ENCODE measurements at places on chromosomes 2 and 18. TPM values are rescaled to one million over a fixed set of nuclear protein-coding genes. Genes with fewer than 3 reads are reported as not detected.

GRCh38 chr2:3913166-3913565 is 209.8 kb downstream of the DCDC2C start:
- DNase-seq, result no peak
- no peaks in the 10 kb centered on the region for H3K36me3 ChIP-seq
- no peak overlapping the region for H3K27ac ChIP-seq
- H3K4me1 ChIP-seq, result no peaks in the 10 kb centered on the region

DNA sequence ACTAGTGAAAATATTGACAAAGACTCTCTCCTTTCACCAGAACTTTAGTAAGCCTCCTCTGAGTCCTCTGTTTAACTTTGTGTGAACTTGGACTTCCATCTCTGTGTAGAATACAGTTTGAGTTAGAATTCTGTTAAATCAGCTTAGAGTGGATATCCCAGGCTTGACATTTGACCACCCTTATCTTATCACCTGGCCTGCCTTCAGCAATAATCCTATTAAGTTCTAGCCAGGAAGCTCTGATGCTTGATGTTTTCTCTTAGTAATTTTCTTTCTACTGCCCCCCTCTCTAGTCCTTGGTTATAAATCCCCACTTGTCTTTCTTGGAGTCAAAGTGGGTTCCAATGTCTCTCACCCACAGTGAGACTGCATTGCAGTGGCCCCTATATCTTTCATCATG is 702.7 kb upstream of the GCFC2 start:
- DNase-seq, result no peak
- H3K27ac ChIP-seq, result no peak overlapping the region
- H3K27me3 ChIP-seq, result no peaks in the 10 kb centered on the region
- no peak overlapping the region for H3K4me3 ChIP-seq
- H3K36me3 ChIP-seq, result no peaks in the 10 kb centered on the region

GRCh38 chr2:212911011-212911410 is 240.4 kb downstream of the IKZF2 start:
- H3K27me3 ChIP-seq, result no peaks in the 10 kb centered on the region
- H3K36me3 ChIP-seq, result no peaks in the 10 kb centered on the region
- H3K27ac ChIP-seq, result no peak overlapping the region
- H3K4me1 ChIP-seq, result peaks cover 10% of the 10 kb centered on the region
- H3K4me3 ChIP-seq, result no peak overlapping the region
- DNase-seq, result no peak

TNS1 gene
- total RNA-seq, result 135 TPM

DNA sequence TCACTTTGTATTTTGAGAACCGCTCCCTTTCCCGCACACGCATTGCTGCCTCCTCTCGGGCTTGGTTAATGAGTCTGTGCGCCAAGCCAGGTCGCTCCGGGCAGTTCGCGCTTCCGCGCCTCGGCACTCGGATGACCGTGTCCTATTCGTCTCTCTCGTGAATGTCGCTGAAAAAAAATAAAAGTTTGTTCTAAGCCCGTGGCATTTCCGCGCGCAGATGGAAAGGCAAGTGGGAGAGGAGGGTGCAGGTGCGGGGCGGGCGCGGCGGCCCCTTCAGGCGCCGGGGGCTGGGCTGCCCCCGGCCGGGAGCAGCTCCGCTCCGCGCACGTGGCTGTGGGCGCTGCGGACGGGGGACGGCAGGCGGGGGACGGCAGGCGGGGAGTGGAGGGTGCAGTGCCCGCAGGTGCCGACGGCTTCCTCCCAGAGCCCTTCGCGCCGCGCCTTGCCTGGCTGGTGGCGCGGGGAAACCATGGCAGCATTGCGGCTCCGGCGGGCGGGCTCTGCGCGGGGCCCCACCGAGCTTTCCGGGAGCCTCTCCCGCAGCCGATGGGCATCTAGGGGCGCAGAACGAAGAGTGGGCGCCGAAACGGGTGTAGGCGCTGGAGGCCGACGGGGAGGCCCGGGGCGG is 159.6 kb upstream of the SIX2 start:
- H3K4me1 ChIP-seq, result peaks cover 21% of the 10 kb centered on the region
- no peaks in the 10 kb centered on the region for H3K36me3 ChIP-seq
- H3K27ac ChIP-seq, result no peak overlapping the region

DNA sequence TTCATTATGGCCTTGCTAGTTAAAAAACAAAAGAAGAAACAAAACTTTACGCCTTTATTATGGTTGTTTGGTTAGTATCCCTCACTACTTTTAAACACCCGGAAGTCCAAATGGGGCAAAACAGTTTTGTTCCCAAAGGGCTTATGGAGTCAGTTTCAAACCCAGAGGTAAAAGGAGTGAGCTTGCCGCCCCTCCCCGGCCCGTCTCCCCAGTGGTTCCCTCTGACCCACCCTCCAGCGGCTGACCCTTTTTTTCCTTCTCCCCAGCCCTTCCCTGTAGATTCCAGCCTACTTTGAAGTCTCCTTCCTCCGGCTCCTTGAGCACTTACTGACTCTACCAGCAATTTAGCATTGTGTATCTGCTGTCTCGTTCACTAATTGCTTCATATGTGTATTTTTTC is 209.2 kb downstream of the ICOS start:
- H3K4me1 ChIP-seq, result peaks cover 6% of the 10 kb centered on the region
- no peak for DNase-seq
- peak overlapping the region; percentile 37 for H3K4me3 ChIP-seq
- no peaks in the 10 kb centered on the region for H3K36me3 ChIP-seq

TTN gene
- 2.1 TPM for total RNA-seq

TDRD15 gene
- not detected for total RNA-seq

OSBPL6 gene
- 28.3 TPM for total RNA-seq

DNA sequence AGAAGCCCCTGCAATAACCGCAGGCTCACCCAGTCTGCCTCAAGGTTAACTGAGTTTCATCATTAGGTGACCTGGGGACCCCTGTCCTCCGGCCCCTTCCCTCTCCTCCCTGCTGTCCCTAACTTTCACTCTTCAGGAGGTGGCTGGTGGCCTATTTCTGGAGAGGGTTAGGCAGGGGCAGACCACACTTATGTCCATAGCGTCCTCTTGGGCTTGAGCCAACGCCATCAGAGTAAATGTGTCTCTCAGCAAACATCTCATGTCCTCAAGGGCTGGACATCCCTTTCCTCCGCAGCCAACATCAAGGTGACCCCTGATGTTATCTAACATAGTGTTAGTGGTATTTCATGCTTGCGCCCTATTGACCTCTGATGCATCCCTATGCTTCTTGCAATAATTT is 114.8 kb downstream of the BCL11A start:
- H3K27me3 ChIP-seq, result no peaks in the 10 kb centered on the region
- DNase-seq, result no peak
- H3K27ac ChIP-seq, result no peak overlapping the region
- peaks cover 13% of the 10 kb centered on the region for H3K4me1 ChIP-seq
- H3K4me3 ChIP-seq, result no peak overlapping the region

DNA sequence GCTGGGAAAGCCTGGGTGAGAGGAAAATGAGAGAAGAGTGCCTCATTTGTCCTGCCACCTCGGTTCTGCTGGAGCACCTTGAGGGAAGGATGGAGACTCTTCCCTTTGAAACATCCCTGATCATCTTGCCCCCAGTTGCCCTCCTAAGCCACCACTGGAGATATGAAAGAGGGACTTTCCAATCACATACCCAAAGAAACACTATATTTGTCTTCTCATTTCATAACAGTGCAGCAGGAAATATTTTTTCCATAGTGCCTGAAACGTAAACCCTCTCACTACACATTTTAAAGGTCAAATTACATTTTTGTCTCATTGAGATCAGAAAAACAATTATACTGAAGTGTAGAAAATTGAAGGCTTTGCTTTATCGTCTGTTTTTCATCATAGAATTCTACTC is 63.3 kb downstream of the KCTD18 start:
- no peak overlapping the region for H3K4me3 ChIP-seq
- no peak overlapping the region for H3K27ac ChIP-seq
- H3K4me1 ChIP-seq, result no peaks in the 10 kb centered on the region
- no peaks in the 10 kb centered on the region for H3K27me3 ChIP-seq

IMMT gene
- total RNA-seq, result 49.4 TPM

CCDC68 gene
- total RNA-seq, result 2.0 TPM

PAX3 gene
- 13.8 TPM for total RNA-seq

DNA sequence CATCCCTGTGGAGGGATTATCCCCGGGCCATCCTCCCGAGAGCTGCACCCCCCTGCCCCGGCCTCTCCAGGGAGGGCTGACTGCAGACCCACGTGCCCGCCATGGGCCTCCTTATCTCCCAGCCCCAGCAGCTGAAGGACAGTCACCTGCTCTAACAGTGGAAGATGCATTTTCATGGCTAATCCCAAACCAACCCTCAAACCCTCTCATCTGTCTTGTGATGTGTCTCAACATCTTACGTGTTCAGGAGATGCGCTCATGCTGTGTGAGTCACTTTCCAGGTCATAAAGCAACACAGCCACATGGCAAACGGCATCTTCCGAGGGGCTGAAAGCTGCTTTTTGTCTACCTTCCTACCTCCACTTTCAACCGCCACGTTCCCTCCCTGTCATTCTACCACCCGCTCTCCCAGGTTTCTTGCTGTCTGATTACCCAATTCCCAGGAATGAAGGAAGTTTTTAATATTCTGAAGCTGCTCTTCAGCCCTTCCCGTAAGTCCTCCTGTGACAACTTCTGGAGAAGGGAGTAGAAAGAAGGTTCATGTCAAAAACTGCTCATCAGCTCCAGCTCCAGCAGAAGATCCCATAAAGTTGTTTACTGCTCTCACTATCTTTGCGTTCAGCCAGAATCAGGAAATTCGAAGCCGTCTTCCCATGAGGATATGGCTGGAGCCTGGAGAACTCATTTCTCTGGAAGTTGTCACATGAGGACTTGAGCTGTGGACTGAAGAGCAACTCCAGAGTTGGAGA is 54.5 kb downstream of the MBP start:
- DNase-seq, result no peak
- no peak overlapping the region for H3K27ac ChIP-seq
- no peak overlapping the region for H3K4me3 ChIP-seq
- H3K27me3 ChIP-seq, result no peaks in the 10 kb centered on the region

- no peaks in the 10 kb centered on the region for H3K4me1 ChIP-seq
- no peak overlapping the region for H3K4me3 ChIP-seq
- no peak for DNase-seq
- H3K27ac ChIP-seq, result no peak overlapping the region
- no peaks in the 10 kb centered on the region for H3K36me3 ChIP-seq
These were observed 27.5 kb downstream of the TMEM178A start for GRCh38 chr2:39693245-39693644.

TAF1B gene
- 15.4 TPM for total RNA-seq

FAM124B gene
- 0.30 TPM for total RNA-seq

RAPGEF4 gene
- total RNA-seq, result 49.5 TPM

UGT1A4 gene
- 1.8 TPM for total RNA-seq

DNA sequence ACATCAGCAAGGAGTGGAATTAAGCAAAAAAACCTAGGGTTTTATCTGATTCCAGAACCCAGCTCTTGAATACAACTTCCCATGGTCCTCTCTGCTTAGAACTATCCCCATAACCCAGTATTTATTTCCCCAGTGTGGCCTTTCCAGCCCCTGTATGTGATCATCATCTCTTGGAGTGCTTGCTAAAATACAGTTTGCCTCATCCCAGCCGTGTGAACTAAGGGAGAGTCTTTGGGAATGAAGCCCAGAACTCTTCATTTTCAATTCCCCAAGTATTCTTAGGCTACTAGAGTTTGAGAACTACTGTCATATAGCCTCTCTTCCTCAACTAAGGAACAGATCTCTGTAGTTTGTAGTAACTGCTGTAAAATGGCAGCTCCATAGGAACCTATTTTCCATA is 173.1 kb downstream of the LCLAT1 start:
- no peaks in the 10 kb centered on the region for H3K27me3 ChIP-seq
- H3K27ac ChIP-seq, result no peak overlapping the region
- H3K4me3 ChIP-seq, result no peak overlapping the region
- DNase-seq, result no peak
- H3K36me3 ChIP-seq, result no peaks in the 10 kb centered on the region

NFU1 gene
- 18.0 TPM for total RNA-seq

- no peak overlapping the region for H3K27ac ChIP-seq
- no peaks in the 10 kb centered on the region for H3K36me3 ChIP-seq
- no peak for DNase-seq
- H3K4me1 ChIP-seq, result no peaks in the 10 kb centered on the region
These were observed 152.6 kb upstream of the PELI1 start for GRCh38 chr2:64296695-64297346.

TOGARAM2 gene
- total RNA-seq, result 2.1 TPM

TRIP12 gene
- total RNA-seq, result 126 TPM

DNA sequence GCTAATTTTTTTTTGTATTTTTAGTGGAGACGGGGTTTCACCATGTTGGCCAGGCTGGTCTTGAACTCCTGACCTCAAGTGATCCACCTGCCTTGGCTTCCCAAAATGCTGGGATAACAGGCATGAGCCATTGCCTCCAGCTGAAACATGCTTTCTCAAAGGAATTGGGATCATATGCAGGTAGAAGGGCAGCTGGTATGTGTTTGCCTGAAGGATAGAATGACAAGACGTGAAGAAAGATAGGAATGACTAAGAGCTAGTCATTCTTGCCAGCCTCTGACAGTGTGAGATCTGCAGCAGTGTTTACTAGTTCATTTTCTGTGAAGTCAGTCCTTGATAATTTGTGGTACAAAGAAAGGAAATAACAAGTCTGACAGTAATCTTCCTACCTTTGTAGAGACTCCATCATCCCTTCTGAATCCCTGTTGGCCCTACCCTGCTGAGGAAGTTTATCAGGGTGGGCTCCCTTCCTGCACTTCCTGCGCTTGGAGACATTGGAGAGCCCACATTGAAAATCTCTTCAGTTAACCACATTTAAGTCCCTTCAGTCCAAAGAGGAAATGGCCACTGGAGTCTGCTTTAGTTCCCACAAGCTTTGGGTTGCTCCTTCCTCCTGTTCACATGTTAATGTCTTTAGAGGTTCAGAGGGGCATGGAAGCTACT is 14.7 kb downstream of the CFLAR start:
- H3K27me3 ChIP-seq, result no peaks in the 10 kb centered on the region
- H3K27ac ChIP-seq, result peak overlapping the region; percentile 88
- H3K4me3 ChIP-seq, result no peak overlapping the region
- DNase-seq, result no peak
- peaks cover 30% of the 10 kb centered on the region for H3K36me3 ChIP-seq

DNA sequence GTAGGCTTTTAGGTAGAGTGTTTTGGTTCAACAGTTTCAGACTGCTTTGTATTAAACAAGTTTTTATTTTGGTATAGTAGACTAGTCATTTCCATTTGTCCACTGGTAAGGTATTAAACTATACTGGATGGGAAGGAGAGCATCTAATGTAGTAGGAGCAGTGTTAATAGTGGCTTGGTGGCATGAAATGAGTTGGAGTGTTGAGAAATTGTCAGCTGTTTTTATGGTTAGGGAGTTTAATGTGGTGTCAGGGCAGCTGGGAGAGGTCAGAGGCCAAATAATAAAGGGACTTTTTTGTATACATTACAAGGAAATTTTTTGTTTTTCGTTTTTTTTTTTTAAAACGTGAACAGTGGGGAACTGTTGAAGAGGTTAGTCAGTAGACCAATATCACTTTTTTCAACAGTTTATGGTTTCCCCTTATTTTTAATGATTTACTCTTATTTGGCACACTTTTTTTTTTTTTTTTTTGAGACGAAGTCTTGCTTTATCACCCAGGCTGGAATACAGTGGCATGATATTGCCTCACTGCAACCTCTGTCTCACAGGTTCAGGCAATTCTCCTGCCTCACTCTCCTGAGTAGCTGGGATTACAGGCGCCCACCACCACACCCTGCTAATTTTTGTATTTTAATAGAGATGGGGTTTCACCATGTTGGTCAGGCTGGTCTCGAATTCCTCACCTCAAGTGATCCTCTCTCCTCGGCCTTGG is 21.2 kb downstream of the ACTR3 start:
- no peak overlapping the region for H3K27ac ChIP-seq
- peaks cover 2% of the 10 kb centered on the region for H3K36me3 ChIP-seq
- no peak overlapping the region for H3K4me3 ChIP-seq
- H3K27me3 ChIP-seq, result no peaks in the 10 kb centered on the region
- H3K4me1 ChIP-seq, result peaks cover 12% of the 10 kb centered on the region
- DNase-seq, result no peak

SH2D6 gene
- not detected for total RNA-seq

IL36B gene
- 2.9 TPM for total RNA-seq
